Retina (tissue), 1 donor: ENCODE measurements at places on chromosomes 16 and 17.
A peak's percentile ranks its signal among the peaks of the same experiment; 100 is the strongest.

DNA sequence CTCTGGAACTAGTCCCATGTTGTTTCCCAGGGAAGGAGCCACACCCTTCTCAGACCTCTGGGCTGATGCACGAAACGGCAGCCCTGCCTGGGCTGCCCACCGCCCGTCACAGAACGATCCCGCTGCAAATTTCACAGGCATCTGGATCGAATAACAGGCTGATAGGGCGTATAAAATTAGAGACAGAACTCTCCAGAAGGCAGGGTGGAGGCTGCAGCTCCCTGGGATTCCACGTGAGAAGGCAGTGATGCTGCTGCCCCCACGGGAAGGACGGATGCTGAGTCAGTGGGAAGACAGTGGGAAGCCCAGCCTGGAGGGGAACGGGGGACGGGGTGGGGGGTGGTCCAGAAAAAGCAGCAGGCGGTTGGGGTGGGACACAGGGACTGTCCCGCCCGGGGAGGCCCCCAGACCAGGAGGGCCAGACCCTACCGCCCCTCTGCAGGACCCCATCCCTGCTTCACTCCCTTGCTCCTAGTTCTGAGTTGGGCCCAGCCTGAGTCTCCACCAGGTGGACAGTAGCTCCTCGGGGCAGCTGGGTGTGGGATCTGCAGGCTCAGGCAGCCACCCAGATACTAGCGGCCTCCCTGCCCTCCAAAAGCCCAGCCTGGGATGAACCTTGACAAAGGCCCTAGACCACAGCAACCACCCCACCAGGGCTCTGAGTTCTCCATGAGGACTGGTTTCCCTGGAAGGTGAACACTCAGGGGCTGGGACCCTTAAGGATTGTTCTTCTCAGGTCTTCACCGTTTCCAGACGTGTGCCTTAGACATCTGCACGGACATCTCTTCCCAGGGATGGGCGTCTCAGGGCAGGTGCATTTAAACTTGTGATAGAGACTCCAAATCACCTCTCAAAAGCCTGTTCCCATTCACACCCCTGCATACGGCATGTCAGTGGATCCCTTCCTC lies 117.8 kb downstream of the METRNL start:
- DNase-seq: no peak

GRCh38 chr17:41773190-41773588 lies 13.3 kb downstream of the JUP start:
- peak; percentile 46 for DNase-seq

GRCh38 chr17:58516644-58517377 lies 2.4 kb upstream of the MTMR4 start:
- no peak for DNase-seq

- DNase-seq: no peak
These were observed 31.4 kb downstream of the ASGR1 start for GRCh38 chr17:7147772-7148171.

DNA sequence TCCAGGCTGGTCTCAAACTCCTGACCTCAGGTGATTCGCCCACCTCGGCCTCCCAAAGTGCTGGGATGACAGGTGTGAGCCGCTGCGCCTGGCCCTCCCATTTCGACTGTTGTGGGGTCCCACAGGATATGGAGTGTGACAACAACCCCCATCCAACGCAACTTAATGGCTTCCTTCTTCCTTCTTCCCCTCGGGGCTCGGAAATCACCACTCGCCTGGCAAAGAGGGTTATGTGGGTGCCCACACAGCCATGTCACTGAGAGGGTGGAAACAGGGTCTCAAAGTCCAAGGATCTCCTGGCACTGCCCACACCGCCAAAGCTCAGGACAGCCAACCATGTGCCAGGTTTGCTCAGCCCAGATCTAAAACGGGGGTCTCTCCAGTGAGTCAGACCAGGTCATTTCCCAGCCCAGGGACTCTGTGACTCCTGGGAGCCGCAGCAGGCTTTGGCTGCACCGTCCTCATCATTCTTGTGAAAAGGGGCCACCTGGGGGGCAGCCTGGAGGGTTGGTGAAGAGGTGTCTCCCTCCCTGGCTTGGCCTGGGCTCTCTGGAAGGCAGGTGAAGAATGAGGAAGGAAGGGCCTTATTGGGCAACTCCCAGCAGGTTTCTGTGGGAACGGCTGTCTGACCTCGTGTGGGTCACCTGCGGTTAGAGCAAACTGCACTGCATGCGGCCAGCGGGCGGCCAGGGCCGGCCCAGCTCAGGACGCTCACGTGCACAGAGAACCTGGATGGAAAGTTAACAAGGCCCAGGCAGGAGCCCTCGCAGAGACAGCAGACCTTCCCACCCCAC lies 25.3 kb upstream of the LITAF start:
- no peak for DNase-seq

GRCh38 chr17:79757140-79757745 lies 20.7 kb upstream of the CBX2 start:
- no peak for DNase-seq

- no peak for DNase-seq
These were observed 120.2 kb upstream of the HAS3 start for GRCh38 chr16:68985268-68985667.

- peak; percentile 88 for DNase-seq
These were observed 690 bp downstream of the PITPNC1 start for GRCh38 chr17:67377488-67378453.

GRCh38 chr16:68704232-68704867 lies 32.7 kb upstream of the CDH1 start:
- DNase-seq: peak; percentile 52

DNA sequence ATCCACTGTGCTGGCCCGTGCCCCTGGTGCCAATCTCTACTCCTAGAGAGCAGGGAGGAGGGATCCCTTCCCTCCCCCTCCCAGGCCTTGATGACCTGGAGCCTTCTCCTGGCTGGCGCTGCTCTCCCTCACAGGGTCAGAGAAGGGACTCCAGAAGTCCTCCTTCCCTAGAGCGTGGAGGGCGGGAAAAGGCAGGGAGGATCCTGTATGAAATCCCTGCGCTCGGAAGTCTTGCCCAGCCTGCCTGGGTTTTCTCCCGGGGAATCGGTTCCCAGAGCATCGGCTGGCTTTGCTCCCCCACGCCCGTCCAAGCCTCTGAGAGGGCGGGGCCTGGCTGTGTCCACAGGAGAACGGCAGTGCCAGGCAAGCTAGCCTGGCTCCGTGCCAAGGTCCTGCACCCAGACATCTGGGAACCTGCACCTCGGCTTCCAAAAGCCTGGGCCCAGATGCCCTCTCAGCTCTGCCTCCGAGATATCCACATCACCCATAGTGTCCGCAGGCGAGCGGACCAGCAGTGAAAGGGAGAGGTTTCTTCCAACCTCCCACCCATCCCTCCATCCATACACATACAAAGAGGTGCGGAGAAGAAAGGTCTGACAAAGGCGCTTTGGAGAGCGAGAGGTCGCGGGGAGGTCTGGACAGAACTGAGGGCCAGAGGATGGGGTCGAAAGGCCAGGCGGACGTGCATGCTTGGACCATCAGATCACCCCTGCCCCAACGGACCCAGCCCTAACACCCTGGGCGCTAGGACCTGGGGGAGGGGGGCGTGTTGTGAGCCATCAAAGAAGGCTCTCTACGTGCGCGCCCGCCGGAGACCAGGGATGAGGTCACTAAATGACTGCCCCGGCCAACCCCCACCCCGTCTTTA lies 1.1 kb downstream of the MPP2 start:
- peak; percentile 93 for DNase-seq

GRCh38 chr17:1498869-1499268 lies 6.4 kb upstream of the MYO1C start:
- DNase-seq: no peak

- no peak for DNase-seq
These were observed 89.8 kb downstream of the SHISA6 start for GRCh38 chr17:11330826-11331225.

GRCh38 chr17:79930877-79931816 lies 91.9 kb upstream of the CBX4 start:
- DNase-seq: peak; percentile 34

- peak; percentile 52 for DNase-seq
These were observed 4.2 kb upstream of the MXRA7 start for GRCh38 chr17:76714822-76715495.

- no peak for DNase-seq
These were observed 8.6 kb downstream of the RTN4RL1 start for GRCh38 chr17:2016494-2016893.

DNA sequence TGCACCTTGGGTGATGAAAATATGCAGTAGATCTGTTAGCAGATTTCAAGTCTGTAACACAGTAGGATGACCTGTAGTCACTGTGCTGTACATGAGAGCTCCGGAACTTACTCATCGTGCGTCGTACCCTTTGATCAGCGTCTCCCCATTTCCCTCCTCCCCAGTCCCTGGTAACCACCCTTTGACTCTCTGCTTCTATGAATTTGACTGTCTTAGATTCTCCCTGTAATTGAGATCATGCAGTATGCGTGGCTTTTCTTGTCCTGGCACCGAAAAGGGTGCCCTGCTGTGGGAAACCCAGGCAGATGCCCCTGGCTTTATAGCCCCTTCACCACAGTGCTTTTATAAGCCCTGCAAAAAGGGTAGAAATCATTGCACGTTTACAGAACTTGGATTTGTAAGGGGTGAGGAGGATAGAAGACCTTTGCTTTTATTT lies 20.5 kb downstream of the CLEC16A start:
- no peak for DNase-seq

GRCh38 chr16:11367483-11367906 lies 22.2 kb downstream of the RMI2 start:
- no peak for DNase-seq

DNA sequence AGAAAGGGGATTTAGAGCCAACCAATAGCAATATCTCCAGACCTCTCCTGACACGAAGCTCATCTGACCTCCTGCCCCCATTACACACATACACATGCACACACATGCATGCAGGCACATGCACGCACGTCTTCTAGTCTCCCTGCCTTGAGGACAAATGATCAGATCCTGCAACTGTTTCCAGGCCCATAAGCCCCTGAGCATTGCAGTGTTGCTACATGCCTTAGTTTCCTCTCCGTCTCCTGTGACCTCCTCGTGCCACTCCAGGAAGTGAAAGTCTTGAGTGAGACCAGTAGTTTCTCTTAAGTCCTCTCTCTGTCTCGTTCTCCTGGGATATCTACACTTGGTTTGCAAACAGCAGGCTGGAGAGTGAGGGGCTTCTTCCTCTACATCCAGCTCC lies 8.2 kb downstream of the CIITA start:
- DNase-seq: no peak

- no peak for DNase-seq
These were observed 52.2 kb downstream of the ZDHHC7 start for GRCh38 chr16:84959045-84959576.

GRCh38 chr17:68103148-68103547 lies 67.6 kb downstream of the KPNA2 start:
- no peak for DNase-seq

DNA sequence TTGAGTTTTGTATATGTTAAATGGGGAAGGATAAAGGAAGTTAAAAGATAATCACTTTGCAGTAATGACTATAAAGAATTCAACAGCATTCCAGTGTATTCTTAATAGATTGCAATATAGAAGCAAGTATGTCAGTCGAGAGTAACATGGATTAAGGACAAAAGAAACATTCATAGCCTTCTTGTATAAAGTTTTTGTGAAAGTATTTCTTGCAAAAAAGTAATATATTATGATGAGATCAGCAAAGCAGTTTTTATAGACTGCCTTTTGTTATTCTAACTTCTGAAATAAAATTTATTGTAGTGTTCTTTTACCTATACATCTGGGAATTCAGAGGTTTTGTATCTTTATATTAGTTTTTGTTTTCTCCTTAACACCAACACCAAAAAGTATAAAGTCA lies 184.9 kb upstream of the RBL2 start:
- DNase-seq: no peak

GRCh38 chr16:8959921-8960787 lies 3.6 kb downstream of the USP7 start:
- DNase-seq: no peak

DNA sequence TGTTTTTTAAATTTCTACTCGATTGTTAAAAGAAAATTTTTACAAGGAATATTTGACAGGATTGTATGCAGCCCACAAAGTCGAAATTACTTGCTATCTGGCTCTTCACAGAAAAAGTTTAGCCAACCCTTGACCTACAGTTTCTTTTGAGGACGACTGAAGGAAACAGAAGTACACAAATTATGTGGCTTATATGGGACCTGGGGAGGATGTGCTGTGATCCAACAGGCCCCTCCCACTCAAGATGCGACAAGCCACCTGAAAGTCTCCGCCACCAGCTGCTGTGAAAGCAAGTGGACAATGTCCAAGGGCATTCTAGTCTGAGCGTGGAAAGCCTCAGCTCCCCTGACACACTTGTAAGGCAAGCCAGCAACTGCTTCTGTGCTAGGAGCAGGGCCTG lies 42.4 kb upstream of the SLC25A19 start:
- no peak for DNase-seq

- DNase-seq: peak; percentile 81
These were observed 7.6 kb downstream of the MRM1 start for GRCh38 chr17:36608794-36609497.

DNA sequence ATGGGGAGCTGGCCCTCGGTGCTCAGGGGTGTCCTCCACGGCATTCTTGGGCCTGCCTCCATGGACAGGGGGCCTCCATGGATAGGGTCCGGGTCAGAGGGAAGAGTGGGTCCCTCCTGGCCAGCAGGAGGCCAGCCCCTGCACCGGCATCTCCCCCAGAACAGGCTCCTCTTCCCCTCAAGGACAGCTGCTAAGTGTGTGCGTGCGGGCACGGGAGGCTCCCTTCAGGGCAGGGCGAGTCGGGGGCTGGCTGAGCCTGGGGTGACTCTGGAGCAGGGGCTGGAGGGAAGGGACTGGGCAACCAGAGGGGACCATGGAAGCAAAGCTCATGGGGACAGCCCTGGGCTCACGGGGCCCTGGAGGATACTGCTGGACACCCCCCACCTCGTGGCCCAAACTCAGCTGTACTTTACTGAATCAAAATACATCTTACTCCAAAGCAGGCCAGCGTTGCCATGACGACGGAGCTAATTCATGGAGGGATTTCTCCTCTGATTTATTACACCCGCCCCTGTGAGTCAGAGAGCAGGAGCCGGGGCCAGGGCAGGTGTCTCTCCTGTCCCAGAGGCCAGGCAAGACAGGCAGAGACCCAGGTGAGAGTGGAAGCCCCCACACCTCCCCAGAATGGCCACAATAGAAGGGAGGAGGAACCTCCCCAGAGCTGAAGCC lies 2.1 kb downstream of the CASKIN1 start:
- no peak for DNase-seq

DNA sequence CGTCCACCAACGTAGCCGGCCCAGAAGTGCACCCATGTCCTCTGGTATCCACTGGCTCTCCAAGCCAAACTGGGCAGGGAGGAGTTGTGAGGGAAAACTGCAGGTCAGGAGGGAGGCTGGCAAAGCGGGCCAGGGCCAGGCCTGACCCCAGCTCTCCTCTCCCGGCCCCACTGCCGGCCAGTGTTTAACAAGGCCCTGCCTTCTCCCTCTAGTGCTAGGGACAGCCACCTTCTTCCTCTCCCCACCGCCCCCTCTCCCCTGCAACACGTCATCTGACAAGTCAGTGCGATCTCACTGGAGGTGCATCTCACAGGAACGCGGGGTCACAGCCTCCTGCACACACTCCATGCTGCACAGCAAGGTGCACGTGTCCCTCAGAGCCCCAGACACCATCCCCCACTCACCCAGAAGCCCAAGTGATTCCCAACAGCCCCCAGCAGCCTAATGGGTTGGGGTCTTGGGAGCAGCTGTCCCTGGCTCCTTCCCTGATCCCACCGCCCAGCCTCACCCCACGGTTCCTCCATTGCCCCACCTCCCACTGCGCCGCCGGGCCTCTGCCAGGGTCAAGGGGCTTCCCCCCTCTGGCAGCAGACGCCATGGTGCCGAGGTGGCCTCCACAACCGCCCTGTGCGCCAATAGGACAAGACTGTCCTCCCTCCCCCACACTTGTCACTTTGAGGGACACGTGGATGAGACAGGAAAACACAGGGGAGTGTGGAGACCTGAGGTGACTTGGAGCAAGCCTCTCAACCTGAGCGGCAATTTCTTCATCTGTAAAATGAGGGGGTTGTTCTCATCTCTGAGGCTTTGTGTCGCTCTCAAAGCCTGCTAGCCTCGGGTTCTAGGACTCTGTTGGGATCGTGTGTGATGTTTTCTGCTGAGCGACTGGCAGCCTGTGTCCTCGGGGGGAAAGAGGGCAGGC lies 1.1 kb upstream of the ACE start:
- peak; percentile 57 for DNase-seq
